ENCODE measurements at places on chromosomes 1 and 21.

DNA sequence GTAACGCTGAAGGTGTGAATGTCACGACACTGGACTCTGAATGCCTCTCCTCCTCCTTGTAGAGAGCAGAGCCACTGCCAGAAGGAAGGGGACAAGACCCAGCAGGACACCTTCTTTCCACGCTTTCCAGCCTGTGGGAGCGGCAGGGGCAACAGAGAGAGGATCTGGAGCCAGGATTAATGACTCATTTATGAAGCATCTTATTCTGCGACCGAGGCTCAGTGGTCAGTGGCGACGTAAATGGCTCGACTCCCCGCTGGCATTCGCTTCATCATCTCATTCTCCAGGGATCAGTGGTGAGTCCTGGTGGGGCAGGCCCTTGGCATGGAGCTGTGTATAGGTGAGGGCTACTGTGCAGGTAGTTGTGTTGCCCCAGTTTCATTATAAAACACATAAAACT, 4.6 kb downstream of the SLC37A1 start:
- DNase-seq = no peak

- DNase-seq = no peak
These were observed 95.9 kb upstream of the COA6 start for GRCh38 chr1:234277161-234277868.

DNA sequence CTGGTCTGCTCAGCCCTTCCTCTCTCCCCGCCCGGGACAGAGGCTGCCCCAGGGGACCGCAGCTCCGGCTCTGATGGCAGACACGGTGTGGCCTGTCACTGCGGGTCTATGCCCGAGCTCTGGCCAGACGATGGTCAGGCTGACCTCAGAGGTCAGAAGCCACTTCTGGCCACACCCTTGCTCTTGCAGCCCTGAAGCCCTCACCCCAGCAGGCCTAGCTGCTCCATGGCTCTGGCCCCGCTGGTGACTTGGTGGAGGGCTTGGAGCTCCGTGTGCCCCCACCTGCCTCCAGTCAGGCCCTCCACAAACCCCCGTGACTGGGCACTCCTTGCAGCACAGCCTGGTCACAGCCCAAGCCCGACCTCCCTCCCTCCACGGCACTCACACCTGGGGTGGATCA, 47.6 kb downstream of the PRDM16 start:
- no peak for DNase-seq

DNA sequence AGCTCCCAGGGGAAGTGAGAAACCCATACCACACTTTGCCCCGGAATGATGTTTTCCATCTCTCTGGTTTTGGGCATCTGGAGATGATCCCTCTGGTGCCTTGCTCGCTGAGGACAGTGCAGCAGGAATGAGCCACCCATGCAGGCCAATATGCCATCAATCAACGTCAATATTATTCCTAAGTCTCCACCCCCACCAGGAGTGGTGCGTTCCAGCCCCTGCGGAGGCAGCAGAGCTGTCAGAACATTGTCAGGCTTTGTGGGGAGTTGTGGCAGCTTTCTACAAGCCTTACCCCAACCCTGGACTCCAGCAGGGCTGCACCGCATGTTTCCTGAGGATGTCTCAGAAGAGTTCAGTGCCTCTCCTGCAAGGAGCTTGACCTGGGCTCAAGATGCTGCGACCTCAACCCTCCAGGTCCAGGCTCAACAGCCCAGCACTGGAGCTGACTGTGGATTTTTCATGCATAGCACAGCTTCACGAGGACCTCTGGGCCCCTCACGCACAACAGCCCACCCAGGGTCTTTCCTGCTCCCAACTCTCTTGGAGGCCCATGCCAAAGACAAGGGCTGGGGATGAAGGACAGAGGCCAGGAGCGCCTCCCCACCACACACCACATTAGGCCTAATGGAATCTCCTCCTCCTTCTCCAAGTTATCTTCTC, 67.5 kb downstream of the PSMG1 start:
- no peak for DNase-seq

DNA sequence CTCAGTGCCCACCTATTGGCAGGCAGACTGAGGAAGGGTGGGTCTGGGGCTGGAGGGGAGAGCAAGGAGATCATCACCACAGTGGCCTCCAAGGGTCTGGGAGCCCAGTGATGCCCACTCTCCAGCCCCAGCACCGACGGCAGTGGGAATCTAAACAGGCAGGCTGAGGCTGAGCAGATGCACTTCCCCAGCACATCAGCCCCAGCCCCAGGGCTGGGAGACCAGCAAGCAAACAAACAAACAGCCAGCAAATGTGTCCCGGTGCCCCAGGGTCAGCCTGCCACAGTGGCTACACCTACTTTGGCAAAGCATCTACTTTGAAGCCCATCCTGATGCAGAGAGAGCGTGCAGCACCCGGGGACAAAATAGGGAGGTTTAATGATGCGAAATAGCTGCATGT, 216.3 kb upstream of the ZC3H12A start:
- DNase-seq = no peak

DNA sequence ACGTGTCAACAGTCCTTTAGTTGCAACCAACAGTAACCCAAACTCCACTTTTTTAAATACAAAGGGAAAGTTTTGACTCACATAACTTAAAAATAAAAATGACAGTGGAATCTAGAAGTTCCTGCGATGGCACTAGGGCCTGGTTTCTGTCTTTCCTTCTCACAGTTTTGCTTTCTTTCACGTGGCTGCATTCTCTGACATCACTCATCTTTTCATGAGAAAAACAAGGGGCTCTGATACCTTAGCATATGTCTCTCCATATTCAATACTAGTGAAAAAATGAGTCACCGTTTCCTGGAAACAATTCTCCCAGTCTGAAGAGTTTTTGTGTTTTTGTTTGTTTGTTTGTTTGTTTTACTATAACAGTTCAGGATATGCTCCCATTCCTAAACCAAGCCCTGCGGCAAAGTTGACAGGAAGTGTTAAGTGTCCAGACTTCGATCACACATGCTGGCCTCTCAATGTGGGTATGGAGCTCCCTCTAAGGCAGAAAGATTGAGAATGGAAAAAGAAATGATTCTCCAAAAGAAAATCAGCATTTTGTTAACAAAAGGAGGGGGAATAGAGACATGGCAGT, 483.3 kb downstream of the TTLL7 start:
- no peak for DNase-seq
